ENCODE measurements at places on chromosomes 2 and 18.

DNA sequence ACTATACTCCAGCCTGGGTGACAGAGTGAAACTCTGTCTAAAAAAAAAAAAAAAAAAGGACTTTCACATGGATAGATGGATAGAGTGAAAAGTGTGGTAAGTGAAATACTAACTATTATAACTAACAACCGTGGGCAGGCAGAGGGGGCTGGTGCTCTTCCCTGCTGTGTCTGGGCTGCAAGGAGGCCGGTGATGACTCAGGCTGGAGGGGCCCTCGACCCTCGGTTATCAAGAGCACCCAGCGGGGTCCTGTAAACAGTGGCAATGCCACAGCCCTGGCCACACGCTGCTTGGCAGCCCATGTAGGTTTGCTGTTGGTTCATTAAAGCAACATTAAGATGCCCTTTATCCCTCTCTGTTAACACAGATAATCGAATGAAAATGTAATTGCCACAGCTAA is 184.8 kb upstream of the RAB12 start:
- no peak for DNase-seq

DNA sequence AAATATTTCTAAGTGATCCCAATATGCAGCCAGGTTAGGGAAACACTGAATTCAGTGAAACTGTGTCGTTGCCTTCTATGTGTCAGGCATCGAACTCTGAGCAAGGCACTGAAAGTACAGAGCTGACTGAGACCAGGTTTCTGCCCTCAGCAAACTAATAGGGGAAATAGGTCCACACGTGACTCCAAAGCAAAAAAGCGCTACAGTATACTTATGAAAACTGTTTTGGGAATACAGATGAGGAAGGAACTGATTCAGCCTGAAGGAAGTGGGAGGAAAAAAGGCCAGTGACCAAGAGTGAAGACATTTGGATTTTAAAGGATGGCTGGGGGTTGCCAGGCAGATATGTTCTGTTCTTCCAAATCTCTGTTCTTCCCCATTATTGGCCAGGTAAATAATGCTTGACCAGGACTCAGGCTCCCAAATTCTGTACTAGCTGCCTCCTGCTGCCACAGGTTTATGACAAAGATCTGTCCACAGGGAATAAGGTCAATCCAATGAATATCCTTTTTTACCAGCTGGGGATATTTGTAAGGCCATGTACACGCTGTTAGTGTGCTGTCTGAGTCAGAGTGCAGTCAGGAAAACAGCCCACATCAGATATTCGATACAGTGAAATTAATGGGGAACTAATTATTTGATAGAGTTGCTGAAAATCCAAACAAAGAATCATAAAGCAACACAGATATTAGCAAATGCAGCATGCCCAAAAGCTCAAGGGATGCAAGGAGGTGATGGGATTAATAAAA is 24.5 kb upstream of the INPP4A start:
- no peak for DNase-seq

- no peak for DNase-seq
Observed at GRCh38 chr18:57542812-57543427, 43.6 kb downstream of the FECH start.

- DNase-seq: no peak
Observed at GRCh38 chr2:159208438-159208837, 78.1 kb downstream of the WDSUB1 start.

- no peak for DNase-seq
Observed at GRCh38 chr2:157440404-157441071, 3.4 kb downstream of the CYTIP start.

- DNase-seq: no peak
Observed at GRCh38 chr2:120105360-120105759, 92.5 kb downstream of the EPB41L5 start.

- no peak for DNase-seq
Observed at GRCh38 chr2:29518010-29518409, 402.8 kb downstream of the CLIP4 start.

- no peak for DNase-seq
Observed at GRCh38 chr2:31398881-31399280, 15.7 kb downstream of the XDH start.

DNA sequence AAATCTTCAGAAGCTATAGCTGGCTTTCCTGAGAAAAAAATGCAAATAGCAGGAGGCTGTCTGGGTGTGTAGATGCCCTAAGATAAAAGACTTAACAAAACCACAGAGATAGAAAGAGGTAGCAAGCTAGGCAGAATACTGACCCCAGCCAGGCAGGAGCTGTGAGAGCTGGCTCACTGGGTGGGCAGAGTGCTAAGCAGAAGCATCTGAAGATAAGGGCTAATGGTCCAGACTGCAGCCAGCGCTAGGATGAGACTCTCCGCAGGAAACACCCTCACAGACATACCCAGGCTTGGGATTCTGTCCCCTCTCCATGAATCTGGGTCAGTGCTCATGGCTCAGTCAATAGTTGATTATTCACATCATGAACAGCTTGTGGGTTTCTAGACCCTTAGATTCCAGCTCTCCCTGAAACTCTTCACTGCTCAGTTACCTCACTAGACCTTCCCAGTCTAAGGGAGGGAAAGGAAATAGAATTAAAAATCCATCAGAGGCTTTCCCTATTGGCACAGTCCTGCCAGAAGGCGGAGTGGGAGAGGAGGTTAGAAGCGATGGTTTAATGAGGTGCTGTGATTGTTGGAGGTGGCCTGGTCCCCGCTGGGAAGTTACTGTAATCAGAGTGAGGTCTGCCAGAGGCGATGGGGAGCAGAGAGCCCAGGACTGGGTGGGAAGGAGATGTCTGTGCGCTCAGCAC is 21.4 kb upstream of the CCBE1 start:
- DNase-seq: no peak

DNA sequence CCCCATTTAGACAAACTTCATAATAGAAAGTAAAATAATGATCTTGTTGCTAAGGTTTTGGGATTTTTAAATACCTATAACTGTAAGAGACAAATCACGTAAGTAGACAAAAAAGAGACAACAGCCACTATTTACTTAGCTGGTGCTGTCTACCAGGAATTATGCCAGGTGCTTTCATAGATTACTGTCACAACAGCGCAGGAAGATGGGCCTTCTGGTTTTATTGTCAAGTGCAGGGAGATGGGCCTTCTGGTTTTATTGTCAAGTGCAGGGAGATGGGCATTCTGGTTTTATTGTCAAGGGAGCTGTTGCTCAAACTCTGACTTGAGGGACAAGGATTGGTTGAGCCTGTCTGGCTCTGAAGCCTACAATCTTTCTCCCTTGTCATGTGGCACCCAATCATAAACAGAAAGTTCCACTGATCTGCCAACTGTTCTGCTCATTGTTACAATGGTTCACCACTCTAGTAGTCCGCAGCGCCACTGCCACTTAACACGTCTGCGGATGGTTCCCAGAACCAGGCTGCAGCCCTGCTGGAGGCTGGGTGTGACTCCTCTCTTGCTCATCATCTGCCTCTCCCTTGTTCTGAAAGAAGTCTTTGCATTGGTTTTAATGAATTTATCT is 95.0 kb downstream of the RNF144A start:
- DNase-seq: no peak

GRCh38 chr18:39681061-39681460 is 2115.5 kb upstream of the CELF4 start:
- DNase-seq: no peak

- DNase-seq: no peak
Observed at GRCh38 chr2:168246072-168246482, 1.3 kb downstream of the STK39 start.

- peak; percentile 12 for DNase-seq
Observed at GRCh38 chr18:34787931-34788532, 77.9 kb downstream of the DTNA start.
